AG20443 (cell line): ENCODE measurements at places on chromosomes 1 and 21.

DNA sequence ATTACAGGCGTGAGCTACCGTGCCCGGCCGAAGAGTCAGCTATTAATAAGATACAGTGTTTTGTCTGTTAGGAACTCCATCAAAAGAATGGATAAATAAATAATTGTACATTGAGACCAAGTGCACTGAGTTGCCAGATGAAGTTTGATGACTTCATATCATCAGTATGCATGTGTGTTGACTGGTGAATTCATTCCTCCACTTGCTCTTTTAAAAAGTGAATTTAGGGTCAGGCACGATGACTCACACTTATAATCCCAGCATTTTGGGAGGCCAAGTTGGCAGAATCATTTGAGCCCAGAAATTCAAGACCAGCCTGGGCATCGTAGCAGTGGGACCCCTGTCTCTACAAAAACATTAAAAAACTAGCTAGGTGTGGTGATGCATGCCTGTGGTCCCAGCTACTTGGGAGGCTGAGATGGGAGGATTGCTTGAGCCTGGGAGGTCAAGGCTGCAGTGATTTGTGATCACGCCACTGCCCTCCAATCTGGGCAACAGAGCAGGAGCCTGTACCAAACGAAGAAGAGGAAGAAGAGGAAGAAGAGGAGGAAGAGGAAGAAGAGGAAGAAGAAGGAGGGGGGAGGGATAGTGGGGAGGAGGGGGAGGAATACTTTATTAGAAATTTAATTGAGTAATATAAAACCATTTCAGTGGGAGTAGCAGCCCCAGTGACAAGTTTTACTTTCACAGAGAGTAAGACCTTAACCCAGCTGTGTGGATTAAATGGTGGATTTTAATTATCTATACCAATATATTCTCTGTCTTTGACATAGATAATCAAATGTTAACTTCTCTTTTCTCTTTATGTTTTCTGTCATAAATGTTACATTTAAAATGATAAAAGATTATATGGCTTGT lies 74.9 kb downstream of the CCDC18 start:
- DNase-seq, result peak; percentile 63

- DNase-seq, result no peak
Observed at GRCh38 chr21:27213303-27213702, 246.4 kb upstream of the ADAMTS5 start.

DNA sequence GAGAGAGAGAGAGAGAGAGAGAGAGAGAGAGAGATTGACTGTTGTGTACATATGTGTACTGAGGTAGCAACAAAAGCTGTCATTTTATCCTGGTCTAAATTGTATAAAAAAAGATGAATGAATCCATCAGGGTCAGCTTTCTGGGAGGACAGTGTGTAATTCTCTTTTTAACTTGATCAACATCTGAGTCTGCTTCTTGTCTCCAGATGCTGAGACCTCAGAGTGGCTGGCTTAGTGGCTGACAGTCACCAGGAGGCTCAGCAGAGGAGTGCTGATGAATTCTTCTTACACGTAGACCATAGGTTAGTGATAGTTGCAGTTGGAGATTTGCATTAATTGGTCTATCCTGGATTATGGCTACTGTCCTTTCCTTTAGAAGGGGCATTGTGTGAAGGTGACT lies 28.5 kb upstream of the PLXNA2 start:
- DNase-seq, result no peak

DNA sequence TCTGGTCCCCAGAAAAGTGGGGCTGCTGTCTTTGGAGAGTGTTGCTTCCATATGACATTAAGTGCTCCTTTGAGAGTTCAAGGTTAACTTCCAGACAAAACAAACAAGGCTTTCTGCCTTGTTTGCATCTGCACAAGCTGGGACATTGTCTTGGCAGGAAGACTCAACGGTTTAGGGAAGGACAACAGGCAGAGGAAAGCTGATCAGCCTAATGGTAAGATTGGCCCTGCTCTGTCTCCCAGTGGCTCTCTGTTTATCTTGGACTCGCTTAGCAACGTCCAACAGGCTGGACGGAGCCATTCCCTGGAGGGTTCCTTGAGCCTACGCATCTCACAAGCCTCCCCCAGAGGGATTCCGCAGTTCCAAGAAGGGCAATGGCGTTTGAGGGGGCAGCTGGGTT lies 62.2 kb upstream of the SLC44A3 start:
- DNase-seq, result no peak

GRCh38 chr1:20413776-20414140 lies 72.3 kb downstream of the CAMK2N1 start:
- no peak for DNase-seq
